ENCODE measurements at places on chromosomes 11 and 22.

DNA sequence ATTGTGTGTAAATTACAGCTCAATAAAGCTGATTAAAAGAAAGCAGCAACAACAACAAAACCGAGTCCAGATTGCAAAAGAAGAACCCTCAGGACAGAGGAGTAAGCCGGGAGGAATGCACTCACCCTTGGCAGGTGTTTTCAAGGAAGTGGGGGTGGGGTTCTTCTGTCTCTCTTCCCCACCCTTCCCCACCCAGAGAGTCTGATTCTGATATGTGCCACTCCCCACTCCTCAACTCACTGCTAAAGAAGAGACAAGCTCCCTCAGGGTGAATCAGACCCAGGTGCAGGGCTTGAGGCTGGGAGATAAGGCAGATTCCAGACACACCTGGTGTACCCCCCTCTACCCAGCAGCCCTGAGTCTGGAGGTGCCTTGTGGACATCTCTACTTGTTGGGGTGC is 38.4 kb upstream of the PHF21A start:
- no peak overlapping the region for H3K4me3 ChIP-seq
- no peak overlapping the region for H3K27ac ChIP-seq
- DNase-seq: no peak
- H3K27me3 ChIP-seq: peaks cover 53% of the 10 kb centered on the region
- H3K4me1 ChIP-seq: no peaks in the 10 kb centered on the region

- peak within 1 kb of the TSS; percentile 99 for H3K4me3 ChIP-seq
- peak within 1 kb of the TSS; percentile 93 for H3K27ac ChIP-seq
- peaks cover 24% of the 10 kb centered on the region for H3K27me3 ChIP-seq
- peaks cover 10% of the 10 kb centered on the region for H3K4me1 ChIP-seq
- H3K36me3 ChIP-seq: peaks cover 6% of the 10 kb centered on the region
Measured at GRCh38 chr11:102109896-102110760, at the start of gene YAP1. Gene YAP1, plus strand, starts transcription at chr11:102110447. Its CDS starts 402 bp downstream, at chr11:102110849.

- H3K4me1 ChIP-seq: no peaks in the 10 kb centered on the region
- H3K4me3 ChIP-seq: no peak overlapping the region
- no peak for DNase-seq
- no peaks in the 10 kb centered on the region for H3K27me3 ChIP-seq
- H3K36me3 ChIP-seq: no peaks in the 10 kb centered on the region
- H3K27ac ChIP-seq: no peak overlapping the region
Measured at GRCh38 chr11:38323961-38324761, 1726.1 kb upstream of the RAG2 start.

DNA sequence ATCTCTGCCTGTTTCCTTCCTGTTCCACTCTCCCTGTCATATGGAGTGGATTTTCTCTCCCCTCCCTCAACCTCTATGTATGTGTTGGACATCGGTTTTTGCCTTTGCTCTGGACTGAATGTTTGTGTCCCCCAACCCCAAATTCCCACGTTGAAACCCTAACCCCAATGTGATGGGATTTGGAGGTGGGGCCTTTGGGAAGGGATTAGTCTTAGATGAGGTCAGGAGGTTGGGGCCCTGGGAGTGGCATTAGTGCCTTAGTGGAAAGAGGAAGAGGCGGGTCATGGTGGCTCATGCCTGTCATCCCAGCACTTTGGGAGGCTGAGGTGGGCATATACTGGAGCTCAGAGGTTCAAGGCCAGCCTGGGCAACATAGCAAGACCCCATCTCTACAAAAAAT is 11.6 kb downstream of the TP53AIP1 start:
- peaks cover 3% of the 10 kb centered on the region for H3K36me3 ChIP-seq
- peaks cover 64% of the 10 kb centered on the region for H3K27me3 ChIP-seq
- no peak for DNase-seq
- peaks cover 10% of the 10 kb centered on the region for H3K4me1 ChIP-seq
- no peak overlapping the region for H3K27ac ChIP-seq
- H3K4me3 ChIP-seq: no peak overlapping the region

DNA sequence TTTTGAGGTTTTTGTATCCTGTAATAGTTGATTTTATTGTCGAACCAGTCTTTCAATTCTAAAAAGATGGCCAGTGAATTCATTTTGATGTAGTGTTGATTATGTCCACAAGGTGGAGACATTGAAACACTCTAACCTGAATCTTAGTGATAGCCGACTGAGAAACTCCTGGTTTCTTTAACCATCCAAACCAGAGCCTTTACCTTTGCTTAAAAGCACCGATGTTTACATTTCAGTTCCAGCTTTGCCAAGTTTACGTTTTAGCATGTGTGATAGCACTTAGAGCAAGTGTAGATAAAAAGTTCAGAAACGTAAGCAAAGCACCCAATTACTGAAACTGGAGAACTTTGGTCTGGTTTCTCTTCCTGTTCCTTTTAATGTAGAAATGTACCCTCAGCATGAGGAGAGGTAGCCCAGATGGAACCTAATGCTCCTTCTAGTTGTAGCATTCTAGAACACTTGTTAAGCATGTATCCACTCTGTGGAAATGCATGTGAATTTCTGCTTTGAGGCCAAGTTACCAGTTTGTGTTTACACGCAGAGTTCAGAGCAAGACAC is 208.6 kb downstream of the DBX1 start:
- peaks cover 3% of the 10 kb centered on the region for H3K4me1 ChIP-seq
- peak overlapping the region; percentile 56 for H3K4me3 ChIP-seq
- peaks cover 12% of the 10 kb centered on the region for H3K27me3 ChIP-seq
- no peaks in the 10 kb centered on the region for H3K36me3 ChIP-seq

DNA sequence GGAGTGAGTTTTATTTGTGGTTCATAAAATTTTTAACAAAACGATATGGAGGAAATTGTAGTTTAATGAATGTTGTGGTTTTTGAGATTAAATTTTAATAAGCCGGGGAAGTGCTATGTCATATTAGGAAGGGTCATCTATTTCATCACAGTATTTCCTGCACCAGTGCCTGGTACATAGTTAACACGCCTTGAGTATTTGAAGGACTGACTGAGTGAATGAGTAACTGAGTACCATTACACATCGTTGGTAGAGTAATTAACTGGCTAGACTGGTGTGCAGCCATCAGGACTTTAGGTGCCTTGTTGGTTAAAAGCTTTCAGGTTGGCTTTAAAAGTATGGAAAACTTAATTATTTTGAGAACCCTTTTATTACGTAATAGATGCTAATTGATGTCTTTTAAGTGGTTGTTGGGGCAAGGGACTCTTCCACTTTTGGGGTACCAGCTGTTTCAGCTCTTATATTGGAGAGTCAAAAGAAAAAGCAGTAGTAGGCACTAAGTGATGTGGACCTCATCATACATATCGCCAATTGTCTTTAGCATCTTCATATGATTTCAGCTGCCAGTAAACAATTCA is 101.8 kb downstream of the DDX10 start:
- H3K4me3 ChIP-seq: no peak overlapping the region
- DNase-seq: no peak
- H3K36me3 ChIP-seq: no peaks in the 10 kb centered on the region
- no peak overlapping the region for H3K27ac ChIP-seq
- peaks cover 21% of the 10 kb centered on the region for H3K4me1 ChIP-seq
- H3K27me3 ChIP-seq: no peaks in the 10 kb centered on the region

- peaks cover 3% of the 10 kb centered on the region for H3K36me3 ChIP-seq
- no peaks in the 10 kb centered on the region for H3K27me3 ChIP-seq
- H3K4me3 ChIP-seq: no peak overlapping the region
- peaks cover 6% of the 10 kb centered on the region for H3K4me1 ChIP-seq
- no peak overlapping the region for H3K27ac ChIP-seq
Measured at GRCh38 chr11:123111465-123111864, 49.5 kb upstream of the HSPA8 start.

GRCh38 chr11:128282053-128282452 is 305.3 kb downstream of the ETS1 start:
- no peak for DNase-seq
- H3K4me1 ChIP-seq: peaks cover 21% of the 10 kb centered on the region
- H3K27ac ChIP-seq: no peak overlapping the region
- H3K27me3 ChIP-seq: no peaks in the 10 kb centered on the region
- no peak overlapping the region for H3K4me3 ChIP-seq

GRCh38 chr22:38881464-38881871 is 9.5 kb upstream of the CBX6 start:
- peaks cover 8% of the 10 kb centered on the region for H3K27me3 ChIP-seq
- H3K4me3 ChIP-seq: no peak overlapping the region
- no peak for DNase-seq

DNA sequence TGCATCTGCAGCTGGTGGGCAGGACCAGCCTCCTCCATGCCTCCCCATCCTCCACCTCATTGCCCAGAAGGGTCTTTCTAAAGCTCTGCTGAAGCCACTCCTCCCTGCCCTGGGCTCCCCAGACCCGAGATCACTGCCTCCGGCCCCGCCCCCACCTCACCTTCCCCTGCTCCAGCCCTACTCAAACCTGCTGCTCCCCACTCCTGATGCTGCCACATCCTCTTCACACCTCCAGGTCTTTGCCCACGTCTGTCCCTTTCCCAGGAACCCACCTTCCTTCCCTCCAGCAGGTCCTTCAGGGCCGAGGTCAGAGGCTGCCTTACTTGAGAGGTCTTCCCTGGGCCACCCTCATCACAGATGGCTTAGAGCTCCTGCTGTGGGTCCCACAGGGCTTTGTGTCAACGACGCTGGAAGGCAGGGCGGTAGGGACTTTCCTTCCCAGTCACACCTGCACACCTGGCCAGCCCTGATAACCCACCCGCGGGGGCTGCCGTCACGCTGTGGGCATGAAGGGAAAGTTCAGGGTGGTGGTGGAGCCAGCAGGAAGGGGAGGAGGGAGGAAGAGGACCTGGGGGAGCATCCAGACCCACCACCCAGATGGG is 11.9 kb downstream of the WNT7B start:
- H3K4me3 ChIP-seq: no peak overlapping the region
- H3K27ac ChIP-seq: no peak overlapping the region
- no peaks in the 10 kb centered on the region for H3K36me3 ChIP-seq
- peaks cover 84% of the 10 kb centered on the region for H3K27me3 ChIP-seq
- H3K4me1 ChIP-seq: peaks cover 3% of the 10 kb centered on the region

DNA sequence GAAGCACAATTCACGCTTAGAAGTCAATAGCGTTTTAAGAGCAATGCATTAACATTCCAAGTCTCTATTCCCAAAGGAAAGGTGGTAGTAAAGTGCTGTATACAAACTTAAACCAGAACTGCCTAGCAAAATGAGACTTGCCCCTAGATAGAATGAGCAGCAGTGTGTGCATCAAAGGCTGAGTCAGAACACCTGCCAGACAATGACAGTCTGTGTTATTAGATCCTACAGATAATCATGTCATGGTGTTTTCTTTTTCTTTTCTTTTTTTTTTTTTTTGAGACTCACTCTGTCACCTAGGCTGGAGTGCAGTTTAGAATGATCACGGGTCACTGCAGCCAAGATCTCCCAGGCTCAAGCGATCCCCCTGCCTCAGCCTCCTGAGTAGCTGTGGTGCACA is 1.6 kb downstream of the RTCB start:
- peaks cover 52% of the 10 kb centered on the region for H3K36me3 ChIP-seq
- no peaks in the 10 kb centered on the region for H3K27me3 ChIP-seq
- H3K4me3 ChIP-seq: peak overlapping the region; percentile 96
- H3K4me1 ChIP-seq: peaks cover 16% of the 10 kb centered on the region
- H3K27ac ChIP-seq: peak overlapping the region; percentile 94

GRCh38 chr11:135074397-135074998 is 662.5 kb upstream of the B3GAT1 start:
- H3K27ac ChIP-seq: no peak overlapping the region
- no peak overlapping the region for H3K4me3 ChIP-seq
- DNase-seq: no peak
- H3K27me3 ChIP-seq: peaks cover 31% of the 10 kb centered on the region

GRCh38 chr22:25114369-25115362 is 85.0 kb upstream of the CRYBB3 start:
- H3K4me3 ChIP-seq: no peak overlapping the region
- H3K4me1 ChIP-seq: peaks cover 23% of the 10 kb centered on the region
- H3K27me3 ChIP-seq: no peaks in the 10 kb centered on the region

GRCh38 chr11:2097356-2097997 is 41.7 kb downstream of the IGF2 start:
- H3K4me1 ChIP-seq: peaks cover 7% of the 10 kb centered on the region

- no peak overlapping the region for H3K4me3 ChIP-seq
- no peak overlapping the region for H3K27ac ChIP-seq
- H3K36me3 ChIP-seq: no peaks in the 10 kb centered on the region
- no peak for DNase-seq
- H3K27me3 ChIP-seq: peaks cover 13% of the 10 kb centered on the region
Measured at GRCh38 chr22:41562461-41562860, 1.7 kb downstream of the CSDC2 start.

DNA sequence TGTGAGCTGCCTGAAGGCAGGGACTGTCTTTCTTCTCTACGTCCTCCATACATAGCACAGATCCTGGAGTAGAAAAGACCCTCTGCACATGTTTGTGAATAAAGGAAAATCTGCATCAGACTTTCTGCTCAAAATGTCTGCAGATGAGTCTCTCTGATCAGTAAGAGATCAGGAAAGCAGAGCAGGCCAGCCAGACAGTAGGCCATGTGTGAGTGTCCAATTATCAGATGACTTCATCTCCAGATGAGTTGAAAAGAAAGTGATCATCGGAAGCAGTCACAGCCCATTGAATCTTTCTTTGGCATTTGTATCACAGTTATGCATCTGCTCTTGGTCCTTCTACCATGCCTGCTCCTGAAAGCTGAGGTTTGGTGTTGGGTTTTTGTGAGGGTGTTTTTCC is 298.7 kb upstream of the NCAM1 start:
- DNase-seq: no peak
- no peaks in the 10 kb centered on the region for H3K4me1 ChIP-seq
- H3K27me3 ChIP-seq: peaks cover 21% of the 10 kb centered on the region
- H3K36me3 ChIP-seq: no peaks in the 10 kb centered on the region

DNA sequence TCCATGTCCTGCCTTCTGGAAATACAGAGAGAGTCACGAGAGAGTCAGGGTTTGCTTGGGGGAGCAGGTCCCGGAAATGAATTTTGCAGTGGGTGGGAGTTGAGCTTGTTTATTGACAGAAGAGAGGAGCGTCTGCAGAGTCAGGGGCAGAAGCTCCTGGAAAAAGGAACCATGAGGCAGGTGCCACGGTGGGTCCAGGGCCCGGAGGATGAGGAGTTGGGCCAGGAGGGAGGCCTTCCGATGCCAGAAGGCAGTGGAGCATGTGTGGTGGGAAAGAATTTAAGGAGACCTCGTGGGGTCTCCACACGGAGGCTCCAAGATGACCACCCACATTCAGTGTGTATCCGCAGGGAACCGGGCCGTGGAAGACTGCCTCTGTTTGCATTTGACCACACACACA is 461.2 kb downstream of the BRD1 start:
- H3K27ac ChIP-seq: no peak overlapping the region
- H3K4me1 ChIP-seq: no peaks in the 10 kb centered on the region
- DNase-seq: no peak
- peaks cover 55% of the 10 kb centered on the region for H3K27me3 ChIP-seq
- peaks cover 2% of the 10 kb centered on the region for H3K36me3 ChIP-seq

GRCh38 chr11:38937709-38938108 is 2339.7 kb upstream of the RAG2 start:
- DNase-seq: no peak
- H3K27ac ChIP-seq: no peak overlapping the region
- no peaks in the 10 kb centered on the region for H3K4me1 ChIP-seq
- no peaks in the 10 kb centered on the region for H3K27me3 ChIP-seq
- H3K4me3 ChIP-seq: no peak overlapping the region

- H3K27ac ChIP-seq: no peak overlapping the region
- H3K4me1 ChIP-seq: peaks cover 6% of the 10 kb centered on the region
- DNase-seq: no peak
- H3K27me3 ChIP-seq: peaks cover 89% of the 10 kb centered on the region
- no peak overlapping the region for H3K4me3 ChIP-seq
Measured at GRCh38 chr11:13009921-13010748, 1.0 kb downstream of the RASSF10 start.

- H3K27ac ChIP-seq: no peak overlapping the region
- H3K36me3 ChIP-seq: peaks cover 2% of the 10 kb centered on the region
- no peak overlapping the region for H3K4me3 ChIP-seq
- H3K27me3 ChIP-seq: no peaks in the 10 kb centered on the region
- peaks cover 26% of the 10 kb centered on the region for H3K4me1 ChIP-seq
Measured at GRCh38 chr11:47152126-47152952, 24.3 kb downstream of the ARFGAP2 start.

GRCh38 chr22:23237201-23237798 is 57.0 kb downstream of the BCR start:
- no peaks in the 10 kb centered on the region for H3K27me3 ChIP-seq
- DNase-seq: no peak
- H3K4me1 ChIP-seq: peaks cover 61% of the 10 kb centered on the region
- H3K27ac ChIP-seq: peak overlapping the region; percentile 91
